Germinal center (tissue), 1 donor: ENCODE measurements at places on chromosomes 4 and X.

- DNase-seq, result no peak
These were observed 6.2 kb upstream of the CXCL5 start for GRCh38 chr4:74004668-74005067.

GRCh38 chr4:151553874-151554273 lies 144.9 kb downstream of the FHIP1A start:
- no peak for DNase-seq

DNA sequence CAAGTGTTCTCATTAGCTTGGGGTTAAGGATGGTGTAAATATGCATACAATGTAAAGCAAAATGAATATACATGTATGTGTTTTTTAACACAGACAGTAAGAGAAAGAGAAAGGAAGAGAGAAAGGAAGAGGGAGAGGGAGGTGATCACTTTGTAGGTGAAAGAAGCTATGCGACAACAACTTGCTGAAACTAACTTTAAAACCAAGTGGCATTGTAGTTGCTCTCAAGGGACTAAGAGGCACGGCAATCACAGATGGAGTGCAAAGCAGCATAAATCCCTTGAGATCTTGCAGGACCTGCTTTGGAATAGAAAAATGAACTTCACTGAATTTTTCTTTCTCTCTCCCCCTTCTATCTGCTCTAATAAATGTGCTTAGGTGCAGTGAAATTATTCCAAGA lies 1665.0 kb upstream of the TENM3 start:
- no peak for DNase-seq

GRCh38 chrX:114932550-114932949 lies 84.9 kb downstream of the IL13RA2 start:
- DNase-seq, result no peak
